ENCODE measurements at places on chromosomes 7 and 10. TPM values are rescaled to one million over a fixed set of nuclear protein-coding genes. Genes with fewer than 3 reads are reported as not detected.

- DNase-seq = no peak
Measured at GRCh38 chr7:91520645-91521044, 256.4 kb downstream of the FZD1 start.

- DNase-seq = no peak
Measured at GRCh38 chr7:16918288-16918895, 36.6 kb upstream of the AGR3 start.

DNA sequence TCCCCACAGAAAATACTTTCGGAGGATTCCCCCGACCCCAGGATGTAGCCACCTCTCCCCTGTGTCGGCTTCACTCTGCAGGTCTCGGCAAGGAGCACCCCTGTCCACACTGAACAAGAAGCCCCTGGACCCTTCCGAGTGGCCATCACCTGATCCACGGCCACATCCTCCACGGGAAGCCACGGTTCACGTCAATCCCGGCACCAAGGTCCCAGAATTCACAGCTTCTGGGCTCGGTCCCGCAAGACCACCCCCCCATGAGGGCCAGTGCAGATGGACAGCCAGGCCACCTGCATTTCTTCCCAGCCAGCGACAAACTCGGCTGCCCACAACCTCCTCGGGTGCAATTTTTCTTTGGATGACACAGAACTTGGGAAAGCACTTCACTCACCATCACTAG, 199.6 kb downstream of the PTPRN2 start:
- no peak for DNase-seq

- DNase-seq = no peak
Measured at GRCh38 chr10:12405342-12406320, 56.3 kb downstream of the CAMK1D start.

GRCh38 chr10:62634576-62634975, 169.9 kb upstream of the ADO start:
- DNase-seq = no peak

- no peak for DNase-seq
Measured at GRCh38 chr7:42527004-42527403, 290.0 kb upstream of the GLI3 start.

Gene ZNF853
- 2.2 TPM for total RNA-seq

Measured in activated T-cell treated with anti-CD3 and anti-CD28 coated beads, Interleukin-2, amount 50 U/mL, for 4 hours (primary cell).